GM23248 (cell line): ENCODE measurements at places on chromosomes 3 and 15. TPM values are rescaled to one million over a fixed set of nuclear protein-coding genes. Genes with fewer than 3 reads are reported as not detected.

Gene CELSR3
- 1.4 TPM in 2 replicates for total RNA-seq

Gene ANKDD1A
- total RNA-seq, result 3.1 and 3.3 TPM in 2 replicates

Gene CTDSPL
- total RNA-seq, result 22.9 and 33.4 TPM in 2 replicates

Gene APH1B
- 15.8 and 18.6 TPM in 2 replicates for total RNA-seq
